ENCODE measurements at places on chromosomes 12 and 14.

DNA sequence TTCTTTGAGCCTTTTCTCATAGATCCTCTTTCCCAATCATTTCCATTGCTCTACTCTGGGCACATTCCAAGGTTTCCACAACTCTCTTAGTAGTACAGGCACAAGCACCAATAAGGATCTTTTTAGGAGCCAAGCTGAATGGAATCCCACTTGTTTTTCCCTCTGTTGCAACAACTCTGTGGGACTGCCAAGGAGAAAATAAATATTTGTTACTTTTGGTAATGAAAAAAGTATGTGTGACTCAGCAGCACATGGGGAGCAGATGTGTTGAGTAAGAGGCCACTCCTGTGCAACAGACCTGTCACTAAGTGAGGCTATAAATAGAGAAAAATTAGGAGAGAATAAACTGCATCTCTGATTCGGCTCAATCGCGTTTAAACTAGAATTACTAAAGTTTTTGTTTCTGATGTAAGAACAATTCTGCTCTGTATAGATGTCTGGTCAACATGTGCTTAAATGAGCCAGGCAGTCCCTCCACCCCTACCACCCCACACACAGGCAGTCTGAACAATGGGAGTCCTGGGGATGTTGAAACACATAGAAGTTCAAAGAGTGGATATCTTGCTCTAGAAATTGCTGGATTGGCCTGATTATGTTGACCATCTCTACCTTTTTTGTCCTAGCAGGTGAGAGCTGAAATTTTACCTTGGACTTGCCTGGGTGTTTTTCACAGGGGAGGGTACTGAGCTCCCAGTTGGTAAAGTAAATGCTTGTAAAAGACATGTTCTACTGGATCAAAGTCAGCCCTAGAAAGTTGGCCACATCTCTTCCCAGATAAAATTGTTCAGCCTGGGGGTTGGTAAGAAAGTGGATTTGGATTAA is 244.3 kb upstream of the NOVA1 start:
- peak; percentile 99 for DNase-seq

- no peak for DNase-seq
These were observed 157.7 kb downstream of the ADGRD1 start for GRCh38 chr12:131111446-131111845.

DNA sequence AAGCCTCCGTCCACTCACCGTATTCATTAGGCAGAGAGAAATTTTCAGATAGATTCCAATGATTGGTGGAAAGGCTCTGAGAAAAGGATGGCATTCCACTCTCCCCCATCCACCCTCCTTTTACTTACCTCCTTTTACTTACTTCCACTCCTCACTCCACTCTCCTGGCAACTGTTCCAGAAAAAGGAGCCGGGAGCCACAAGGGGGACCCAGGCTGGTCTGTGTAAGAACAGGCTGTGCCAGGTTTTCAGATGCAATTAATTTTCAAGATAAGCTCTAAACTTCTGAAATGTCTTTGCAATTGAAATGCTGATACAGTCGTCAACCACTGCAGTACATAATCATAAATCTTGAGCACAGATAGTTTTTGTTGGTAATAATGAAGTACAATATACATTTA is 248.8 kb downstream of the ANO6 start:
- DNase-seq = no peak

- DNase-seq = peak; percentile 28
These were observed 629 bp downstream of the RAD51AP1 start for GRCh38 chr12:4539167-4539870.

- no peak for DNase-seq
These were observed 73.8 kb upstream of the SRSF5 start for GRCh38 chr14:69693145-69693544.

DNA sequence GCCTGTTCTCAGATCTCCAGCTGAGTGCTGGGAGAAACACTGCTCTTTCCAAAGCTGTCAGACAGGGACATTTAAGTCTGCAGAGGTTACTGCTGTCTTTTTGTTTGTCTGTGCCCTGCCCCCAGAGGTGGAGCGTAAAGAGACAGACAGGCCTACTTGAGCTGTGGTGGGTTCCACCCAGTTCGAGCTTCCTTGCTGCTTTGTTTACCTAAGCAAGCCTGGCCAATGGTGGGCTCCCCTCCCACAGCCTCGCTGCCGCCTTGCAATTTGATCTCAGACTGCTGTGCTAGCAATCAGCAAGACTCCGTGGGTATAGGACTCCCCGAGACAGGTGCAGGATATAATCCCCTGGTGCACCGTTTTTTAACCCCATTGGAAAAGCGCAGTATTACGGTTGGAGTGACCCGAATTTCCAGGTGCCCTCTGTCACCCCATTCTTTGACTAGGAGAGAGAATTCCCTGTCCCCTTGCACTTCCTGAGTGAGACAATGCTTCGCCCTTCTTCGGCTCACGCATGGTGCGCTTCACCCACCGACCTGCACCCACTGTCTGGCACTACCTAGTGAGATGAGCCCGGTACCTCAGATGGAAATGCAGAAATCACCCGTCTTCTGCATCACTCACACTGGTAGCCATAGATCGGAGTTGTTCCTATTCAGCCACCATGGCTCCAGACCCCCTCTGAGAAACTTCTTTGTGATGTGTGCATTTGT is 650.3 kb upstream of the ALG10B start:
- no peak for DNase-seq

DNA sequence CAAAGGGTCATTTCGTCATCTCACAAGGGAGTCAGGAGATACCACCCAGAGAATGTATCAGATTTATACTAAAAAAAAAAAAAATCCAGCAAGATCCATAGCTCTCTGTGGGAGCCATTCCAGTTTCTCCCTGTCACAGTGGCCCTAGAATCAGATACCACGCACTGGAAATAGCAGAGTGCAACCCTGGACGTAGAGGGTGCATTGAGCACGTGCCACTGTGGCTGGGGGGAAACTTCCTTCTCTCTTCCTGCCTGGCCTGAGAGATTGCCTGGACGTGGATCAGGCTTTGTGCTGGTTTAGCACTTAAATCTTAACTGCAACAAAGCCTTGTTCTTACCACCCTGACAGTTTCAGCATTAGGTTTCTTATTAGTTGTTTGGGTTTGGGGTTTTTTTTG is 124.3 kb downstream of the FBXL14 start:
- no peak for DNase-seq

DNA sequence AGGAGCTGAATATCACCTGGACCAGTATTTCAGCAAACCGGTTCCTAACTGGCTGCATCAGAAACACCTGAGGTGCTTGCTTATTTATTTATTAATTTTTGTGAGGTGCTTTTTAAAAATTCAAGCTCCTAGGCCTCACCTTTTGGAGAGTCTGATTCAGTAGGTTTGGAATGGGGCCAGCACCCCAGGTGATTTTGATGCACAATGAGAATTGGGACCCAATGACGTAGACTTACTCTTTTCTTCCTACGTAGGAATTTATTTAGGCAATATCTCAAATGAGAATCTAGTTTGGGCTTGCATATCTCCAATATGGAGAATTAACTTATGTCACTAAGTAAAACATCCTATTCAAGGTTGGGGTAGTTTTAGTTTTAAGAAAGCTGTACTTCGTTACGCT is 7.3 kb downstream of the YEATS4 start:
- DNase-seq = peak; percentile 28

- no peak for DNase-seq
These were observed 87.8 kb upstream of the PDE3A start for GRCh38 chr12:20280515-20280914.

GRCh38 chr14:68685419-68686204 is 107.3 kb downstream of the ZFP36L1 start:
- DNase-seq = peak; percentile 99

DNA sequence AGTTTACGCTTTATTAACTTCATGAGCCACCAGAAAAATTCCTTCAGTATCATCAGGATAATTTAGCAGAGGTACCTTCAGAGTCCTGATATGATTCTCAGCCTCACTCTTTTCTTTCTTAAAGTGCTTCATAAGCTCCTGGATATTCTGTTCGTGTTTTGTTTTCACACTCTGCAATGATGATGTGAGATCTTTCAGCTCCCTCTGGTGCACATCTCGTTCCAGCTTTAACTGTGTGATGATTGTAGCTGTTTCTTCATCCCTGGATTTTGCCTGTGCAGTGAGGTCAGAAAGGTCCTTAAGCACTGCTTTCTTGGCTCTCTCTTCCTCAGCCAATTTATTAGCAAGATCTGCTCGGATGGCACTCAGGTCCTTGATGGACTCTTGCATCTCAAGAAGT is 156.7 kb downstream of the CEP128 start:
- DNase-seq = no peak

- DNase-seq = peak; percentile 86
These were observed 603.2 kb downstream of the C12orf50 start for GRCh38 chr12:87425942-87426554.

DNA sequence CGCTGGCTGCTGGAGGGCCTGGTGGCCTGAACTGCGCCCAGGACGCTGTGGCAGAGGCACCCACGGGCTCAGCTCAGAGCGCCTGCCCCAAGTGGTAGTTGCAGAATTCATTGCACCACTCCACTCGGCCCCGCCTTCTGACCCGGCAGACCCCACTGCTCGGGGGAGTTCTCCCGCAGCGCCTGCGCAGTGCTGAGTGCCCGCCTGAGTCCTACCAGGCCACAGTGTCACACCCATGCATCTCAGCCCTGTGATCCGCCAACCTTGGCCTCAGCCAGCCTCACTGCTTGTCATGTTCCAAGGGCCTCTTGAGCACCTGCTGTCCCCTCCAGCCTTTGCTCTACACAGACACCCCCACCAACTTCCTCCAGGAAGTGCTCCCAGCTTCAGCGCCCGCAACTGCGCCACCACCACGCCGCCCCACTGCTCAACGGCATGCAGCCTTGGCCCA is 12.2 kb downstream of the DEGS2 start:
- DNase-seq = no peak

DNA sequence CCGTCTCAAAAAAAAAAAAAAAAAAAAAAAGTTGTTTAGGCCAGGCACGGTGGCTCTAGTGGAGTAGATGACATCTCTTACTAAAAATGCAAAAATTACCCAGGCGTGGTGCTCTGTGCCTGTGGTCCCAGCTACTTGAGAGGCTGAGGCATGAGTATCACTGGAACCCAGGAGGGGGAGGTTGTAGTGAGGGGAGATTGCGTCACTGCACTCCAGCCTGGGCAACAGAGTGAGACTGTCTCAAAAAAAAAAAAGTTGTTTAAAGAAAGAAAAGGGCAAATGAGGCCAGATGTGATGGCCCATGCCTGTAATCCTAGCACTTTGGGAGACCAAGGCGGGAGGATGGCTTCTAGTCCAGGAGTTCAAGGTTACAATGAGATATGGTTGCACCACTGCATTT is 36.6 kb upstream of the SPPL3 start:
- peak; percentile 99 for DNase-seq

DNA sequence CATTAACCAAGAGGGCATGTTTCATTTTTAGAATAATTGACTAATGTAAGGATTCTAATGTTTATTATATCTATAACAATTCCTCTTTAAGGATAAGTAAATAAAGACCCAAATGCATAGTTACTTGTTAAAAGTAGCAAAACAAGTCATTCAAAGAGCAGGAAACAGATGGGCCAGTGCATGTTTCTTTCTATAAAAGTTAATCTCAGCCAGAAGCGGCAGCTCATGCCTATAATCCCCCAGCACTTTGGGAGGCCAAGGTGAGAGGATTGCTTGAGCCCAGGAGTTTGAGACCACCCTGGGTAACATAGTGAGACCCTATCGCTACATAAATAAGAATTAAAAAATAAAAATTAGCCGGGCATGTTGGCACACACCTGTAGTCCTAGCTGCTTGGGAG is 391.0 kb upstream of the RGS6 start:
- no peak for DNase-seq

- DNase-seq = peak; percentile 13
These were observed 59.5 kb downstream of the SCARB1 start for GRCh38 chr12:124804011-124804621.

- no peak for DNase-seq
These were observed 14.1 kb upstream of the LRP1-AS start for GRCh38 chr12:57161491-57161890.

GRCh38 chr12:92365836-92366235 is 220.2 kb upstream of the BTG1 start:
- no peak for DNase-seq

GRCh38 chr12:128920468-128920867 is 67.2 kb downstream of the GLT1D1 start:
- DNase-seq = no peak

- no peak for DNase-seq
These were observed 32.0 kb downstream of the MYL2 start for GRCh38 chr12:110888256-110888991.

DNA sequence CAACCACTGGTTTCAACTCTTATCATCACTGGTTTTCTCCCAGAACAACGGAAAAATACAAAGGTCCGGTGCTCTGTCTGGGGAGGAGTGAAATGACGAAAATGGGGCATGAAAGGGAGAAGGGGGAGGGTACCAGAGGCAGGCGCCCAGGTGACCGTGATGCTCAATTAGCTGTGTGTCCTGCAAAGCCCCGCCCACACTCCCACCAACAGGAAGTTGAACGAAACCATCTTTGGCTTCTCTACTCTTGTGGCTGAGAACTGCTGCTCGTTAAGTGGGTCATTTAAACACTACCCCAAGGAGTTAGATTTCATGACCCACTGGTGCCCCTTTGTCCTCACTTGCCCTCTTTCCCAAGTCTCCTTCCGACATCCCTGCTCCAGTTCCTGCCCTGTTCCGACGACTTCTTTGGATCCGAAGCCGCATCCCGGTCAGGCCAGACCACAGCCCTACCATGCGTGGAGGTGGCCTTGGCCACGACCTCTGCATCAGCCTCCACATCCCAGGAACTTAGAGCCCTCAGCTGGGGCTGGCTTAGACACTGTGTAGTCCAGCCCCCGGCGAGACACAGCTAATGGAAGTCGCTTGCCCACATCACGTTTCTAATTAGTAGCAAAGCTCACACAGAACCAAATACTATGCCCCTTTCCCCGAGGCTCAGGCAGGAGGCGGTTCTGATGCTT is 11.4 kb upstream of the LRTM2 start:
- no peak for DNase-seq

DNA sequence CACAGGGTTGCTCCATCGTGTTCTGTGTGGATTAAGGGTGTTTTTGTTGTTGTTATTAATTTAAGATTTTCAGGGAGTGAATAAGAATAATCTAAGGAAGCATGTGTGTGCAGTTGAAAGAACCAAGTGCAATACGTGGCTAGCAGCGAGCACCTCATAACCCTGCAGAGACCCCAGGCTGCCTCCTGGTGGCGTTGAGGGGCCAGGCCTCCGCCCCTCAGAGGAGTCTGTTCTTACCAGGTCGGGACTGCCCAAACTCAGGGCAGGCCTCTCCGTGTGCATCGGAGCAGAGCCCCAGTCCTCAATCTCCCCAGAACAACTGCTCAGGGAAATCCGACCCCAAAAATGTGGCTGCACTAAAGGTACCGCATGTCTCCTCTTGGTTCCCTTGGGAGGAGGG is 36.8 kb downstream of the IL31 start:
- no peak for DNase-seq

DNA sequence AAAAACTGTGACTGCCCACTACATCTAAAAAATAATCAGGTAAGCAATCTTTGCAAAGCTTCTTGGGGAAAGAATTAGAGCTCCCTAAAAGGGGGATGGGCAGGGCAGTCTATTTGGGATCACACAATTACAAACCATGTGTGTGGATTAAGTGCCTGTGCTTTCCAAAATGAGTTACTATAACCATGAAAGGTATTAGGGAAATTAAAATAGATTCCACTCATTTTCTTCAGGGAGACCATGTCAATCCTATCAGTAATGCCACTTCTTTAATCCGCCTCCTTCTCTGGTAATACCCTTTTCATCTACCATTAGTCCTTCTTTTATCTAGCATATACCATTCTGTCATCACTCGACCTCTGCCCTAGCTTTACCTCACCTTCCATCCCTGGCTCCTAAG is 53.7 kb downstream of the PAWR start:
- no peak for DNase-seq

GRCh38 chr12:96152164-96152563 is 42.0 kb upstream of the ELK3 start:
- DNase-seq = no peak
